RWPE2 (cell line): ENCODE measurements at places on chromosomes 12 and 14.

DNA sequence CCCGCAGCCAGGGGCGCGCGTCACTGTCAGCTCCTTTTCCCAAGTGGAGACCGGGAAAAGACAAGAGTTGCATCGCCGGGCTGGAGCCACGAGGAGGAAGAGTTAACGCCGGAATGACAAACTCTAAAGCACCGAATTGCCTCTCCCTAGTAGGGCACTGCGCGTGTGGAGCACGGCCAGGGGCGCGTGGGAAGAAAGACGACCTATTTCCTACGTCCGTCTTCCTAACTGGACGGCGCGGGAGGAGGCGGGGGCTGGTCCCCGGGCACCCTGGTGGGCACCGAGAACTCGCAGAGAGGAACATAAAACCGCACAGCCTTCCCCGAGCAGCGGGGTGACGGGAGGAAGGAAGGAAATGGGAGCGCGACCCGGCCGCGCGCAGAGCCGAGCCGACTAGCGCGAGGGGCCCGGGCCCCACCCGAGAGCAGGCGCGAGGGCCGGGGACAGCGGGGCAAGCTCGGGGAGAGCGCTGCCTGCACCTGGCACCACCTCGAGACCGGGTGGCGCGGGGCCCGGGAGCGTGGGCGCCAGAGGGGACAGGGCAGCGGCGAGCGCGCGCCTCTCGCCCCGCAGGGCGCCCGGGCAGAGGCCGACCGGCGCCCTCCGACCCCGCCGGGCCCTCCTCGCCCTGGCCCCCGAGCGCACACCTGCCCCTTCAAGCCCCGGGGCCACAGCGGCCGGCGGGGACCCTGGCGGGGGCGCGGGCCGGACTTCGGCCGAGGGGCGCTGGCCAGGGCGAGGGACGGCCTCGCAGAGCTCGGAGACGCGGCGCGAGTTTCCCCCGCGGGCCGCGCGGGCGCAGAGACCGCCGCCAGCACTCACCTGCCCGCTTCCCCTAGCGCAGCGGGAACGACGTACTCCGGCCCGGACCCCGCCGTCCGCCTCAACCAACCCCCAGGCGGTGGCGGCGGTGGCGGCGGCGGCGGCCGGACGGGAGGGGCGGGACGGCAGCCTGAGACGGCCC is at the start of gene SETD3:
TSS of gene SETD3 (minus strand) at position 954 of the 964 bp plus-strand sequence. CDS start 15,054 bp downstream, outside the sequence.
- DNase-seq, result peak; percentile 77

DNA sequence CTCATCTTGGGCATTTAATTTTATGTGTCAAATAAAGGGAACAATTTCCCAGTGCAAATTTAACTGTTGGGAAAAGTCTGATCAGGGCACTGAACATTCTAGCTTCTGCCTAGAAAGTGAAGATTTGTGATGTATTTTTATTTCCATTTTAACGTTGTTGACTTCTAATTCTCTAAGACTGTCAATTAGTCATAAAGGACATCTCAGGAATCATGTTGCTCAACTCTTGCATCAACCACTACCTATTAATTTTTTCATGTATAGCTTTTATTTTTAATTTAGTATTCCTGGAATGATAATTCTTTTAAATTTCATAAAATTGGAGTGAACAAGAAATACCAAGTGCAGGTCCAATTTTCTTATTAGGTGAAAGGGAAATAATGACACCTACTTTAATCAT is 87.9 kb upstream of the METAP2 start:
- no peak for DNase-seq

- DNase-seq, result no peak
Measured at GRCh38 chr12:95004610-95005009, 1.1 kb upstream of the NDUFA12 start.

DNA sequence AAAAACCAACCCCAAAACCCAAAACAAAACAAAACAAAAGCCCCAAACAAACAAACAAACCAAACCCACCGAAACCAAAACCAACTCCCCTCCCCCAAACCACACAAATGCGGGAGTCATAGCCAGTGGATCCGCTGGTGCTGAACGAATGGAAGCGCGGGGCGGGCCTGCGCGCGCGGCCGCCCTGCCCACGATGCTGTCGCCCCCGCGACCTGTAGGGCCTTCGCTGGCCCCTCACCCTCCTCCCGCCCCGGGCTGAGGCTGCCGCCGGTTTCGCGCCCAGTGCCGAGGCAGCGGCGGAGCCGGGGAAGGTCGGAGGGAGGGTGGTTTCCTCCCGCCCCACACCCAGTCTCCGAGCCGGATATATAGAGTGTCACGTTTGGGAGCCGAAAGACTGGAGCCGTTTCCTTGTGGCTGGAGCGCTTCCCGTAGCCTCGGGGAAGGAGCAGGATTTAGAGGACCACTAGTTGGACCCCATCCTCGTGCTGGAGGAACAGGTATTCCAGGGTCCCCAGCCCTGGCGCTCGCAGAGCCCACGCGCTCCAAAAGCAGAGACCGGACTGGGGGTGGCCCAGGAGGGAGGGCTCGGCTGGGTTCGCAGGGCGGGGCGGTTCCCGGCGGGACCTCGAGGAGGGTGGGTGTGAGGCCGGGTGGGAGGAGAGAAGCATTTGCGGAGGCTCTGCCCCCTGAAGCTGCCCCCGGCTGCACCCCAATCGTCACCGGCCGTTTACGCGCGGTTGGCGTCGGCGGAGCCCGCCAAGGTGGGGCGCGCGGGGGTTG is at the start of gene FAR2:
TSS of gene FAR2 (plus strand) at position 368 of the 780 bp plus-strand sequence. CDS start 121,172 bp downstream, outside the sequence.
- DNase-seq, result no peak

- DNase-seq, result no peak
Measured at GRCh38 chr12:71938728-71939385, at the start of gene TPH2. TPH2 (plus strand) TSS chr12:71938845; CDS start chr12:71938987, 142 bp downstream.

DNA sequence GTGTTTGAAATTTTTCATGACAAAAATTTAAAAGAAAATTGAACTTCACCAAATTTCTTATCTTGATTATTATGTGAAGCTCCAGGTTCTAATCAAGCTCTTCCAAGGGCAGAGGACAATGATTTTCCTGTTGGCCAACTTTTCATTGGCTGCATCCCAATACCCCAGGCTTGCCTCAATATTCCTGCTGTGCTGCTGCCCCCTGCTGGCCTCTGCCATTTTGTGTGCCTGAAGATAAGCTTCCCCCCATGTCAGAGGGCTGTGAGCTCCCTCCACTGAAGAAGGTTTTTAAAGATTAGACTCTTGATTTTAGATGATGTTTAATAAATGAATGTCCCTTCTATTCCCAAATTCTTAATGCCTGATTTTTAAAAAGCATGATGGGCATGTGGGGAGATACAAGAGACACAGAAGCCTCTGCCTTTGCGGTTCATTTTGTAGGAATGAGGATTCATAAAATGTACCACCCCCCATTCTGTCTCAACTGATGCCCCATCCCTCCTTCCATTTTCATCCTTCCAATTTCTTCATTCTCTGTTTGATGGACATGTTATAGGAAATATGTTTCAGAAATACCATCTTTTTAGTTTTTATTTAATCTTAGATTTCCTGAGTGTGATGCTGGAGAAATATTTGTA is 76.7 kb upstream of the RGS6 start:
- DNase-seq, result no peak

GRCh38 chr12:3202096-3202495 is 124.9 kb downstream of the TSPAN9 start:
- no peak for DNase-seq

DNA sequence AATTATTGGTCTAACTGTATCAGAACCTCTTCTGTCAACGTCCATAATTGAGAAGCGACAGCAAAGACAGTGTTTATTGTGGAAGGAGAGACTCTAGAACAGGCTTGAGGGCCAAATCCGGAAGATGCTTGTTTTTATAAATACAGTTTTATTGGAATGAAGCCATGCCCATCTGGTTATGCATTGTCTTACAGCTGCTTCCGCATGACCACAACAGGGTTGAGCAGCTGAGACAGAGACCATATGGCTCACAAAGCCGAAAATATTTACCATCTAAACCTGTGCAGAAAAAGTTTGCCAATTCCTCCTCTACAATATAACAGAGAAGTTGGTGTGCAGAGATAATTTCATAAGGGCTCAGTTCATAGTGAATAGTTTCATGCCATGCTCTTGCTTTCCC is 24.5 kb downstream of the PRKAB1 start:
- no peak for DNase-seq

DNA sequence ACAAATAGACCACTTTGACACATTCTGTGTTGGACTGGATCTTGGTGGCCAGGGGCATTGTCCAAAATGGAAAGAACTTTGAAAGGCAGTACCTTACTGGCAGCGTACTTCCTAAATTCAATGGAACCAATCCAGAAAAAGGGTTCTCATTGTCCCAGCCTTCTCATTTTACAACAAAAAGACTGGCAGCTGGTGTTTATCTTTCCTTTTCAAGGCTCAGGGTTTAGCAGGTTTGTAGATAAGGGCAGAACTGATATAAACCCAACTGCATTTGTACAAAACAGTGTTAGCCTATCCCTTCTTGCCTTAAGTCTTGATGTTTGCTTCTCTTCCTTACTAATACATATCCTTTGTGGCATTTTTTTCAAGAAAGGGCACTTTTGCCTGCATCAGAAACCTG is 7.7 kb downstream of the THAP2 start:
- no peak for DNase-seq

GRCh38 chr12:54373649-54374561 is 9.6 kb upstream of the GPR84 start:
- no peak for DNase-seq

DNA sequence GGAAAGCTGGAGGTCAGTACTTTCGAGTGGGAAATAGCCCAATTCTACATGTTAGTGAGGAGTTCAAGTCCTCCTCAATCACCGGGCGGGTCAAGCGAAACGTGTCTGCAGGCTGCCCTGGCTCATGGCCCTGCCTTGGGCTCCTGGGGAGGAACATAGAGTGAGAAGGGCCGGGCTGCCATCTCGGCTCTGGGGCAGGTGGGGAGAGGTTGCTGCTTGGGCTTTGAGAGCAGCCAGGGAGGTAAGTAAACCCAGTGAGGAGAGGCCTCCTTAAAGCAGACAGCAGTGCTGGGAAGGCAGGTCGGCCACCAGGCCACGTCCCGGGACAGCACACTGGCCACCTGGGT is 32.0 kb upstream of the UBC start:
- DNase-seq, result no peak

DNA sequence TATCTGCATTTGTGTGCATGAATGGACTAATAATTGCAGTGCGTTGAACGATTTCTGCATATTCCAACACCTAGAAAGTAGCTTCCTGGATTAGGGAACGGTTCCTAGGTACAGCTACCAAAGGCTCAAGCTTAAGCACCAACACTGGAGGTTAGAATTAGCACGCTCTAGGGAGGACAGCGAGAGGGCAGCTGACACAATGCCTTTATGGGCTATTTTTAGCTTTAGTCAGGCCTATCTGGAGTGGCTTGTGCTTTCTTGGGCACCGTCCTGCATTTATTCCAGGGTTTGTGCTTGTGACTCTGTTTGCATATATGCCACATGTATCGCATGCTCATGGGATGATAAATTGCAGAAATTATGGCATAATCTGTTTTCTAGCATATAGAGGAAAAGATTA is 13.7 kb downstream of the ETV6 start:
- no peak for DNase-seq

- no peak for DNase-seq
Measured at GRCh38 chr12:85688837-85689236, 147.4 kb downstream of the RASSF9 start.

GRCh38 chr14:58863661-58864345 is 226.0 kb downstream of the DACT1 start:
- no peak for DNase-seq

- no peak for DNase-seq
Measured at GRCh38 chr12:113464452-113464775, 7.3 kb downstream of the LHX5 start.

DNA sequence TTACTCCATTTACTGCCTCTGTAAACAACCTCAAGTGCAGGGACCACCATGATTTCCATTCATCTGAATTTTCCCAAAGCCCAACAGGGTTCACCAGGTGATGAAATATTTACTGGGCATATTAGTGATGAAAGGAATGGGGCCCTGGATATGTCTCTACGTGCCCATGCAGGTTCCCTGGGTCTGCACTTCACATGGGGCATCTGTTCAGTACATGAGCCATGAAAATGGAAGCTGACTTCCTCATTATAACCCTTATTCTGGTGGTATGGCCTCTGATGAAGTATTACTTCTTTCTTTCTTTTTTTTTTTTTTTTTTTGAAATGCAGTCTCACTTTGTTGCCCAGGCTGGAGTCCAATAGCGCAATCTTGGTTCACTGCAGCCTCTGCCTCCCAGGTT is 26.5 kb upstream of the CORO1C start:
- no peak for DNase-seq

DNA sequence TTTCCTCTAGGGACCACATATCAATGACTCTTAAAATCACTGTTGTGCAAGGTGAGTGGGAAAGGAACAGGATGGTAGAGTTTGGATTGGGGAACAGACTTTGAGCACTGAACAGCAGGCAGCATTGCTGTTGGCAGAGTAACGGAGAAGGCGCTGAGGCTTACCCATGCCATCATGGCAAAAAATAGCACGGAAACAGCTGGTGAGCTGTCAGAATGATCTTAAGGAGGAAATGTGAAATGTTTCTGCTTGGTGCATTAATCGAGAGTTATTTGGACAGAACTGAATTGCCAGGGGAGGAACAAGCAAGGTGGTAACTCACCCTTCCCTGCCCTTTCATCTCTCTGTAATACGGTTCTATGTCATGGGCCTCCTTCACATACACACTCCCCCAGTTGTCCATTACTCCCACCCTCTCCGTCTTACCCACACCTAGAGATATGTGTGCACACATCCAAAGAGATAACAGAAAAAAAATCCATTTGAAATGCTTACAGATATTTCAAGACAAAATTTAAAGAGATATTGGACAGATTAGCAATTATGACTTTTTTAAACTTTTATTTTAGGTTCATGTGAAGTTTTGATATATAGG is 572.5 kb downstream of the DIO2 start:
- no peak for DNase-seq

DNA sequence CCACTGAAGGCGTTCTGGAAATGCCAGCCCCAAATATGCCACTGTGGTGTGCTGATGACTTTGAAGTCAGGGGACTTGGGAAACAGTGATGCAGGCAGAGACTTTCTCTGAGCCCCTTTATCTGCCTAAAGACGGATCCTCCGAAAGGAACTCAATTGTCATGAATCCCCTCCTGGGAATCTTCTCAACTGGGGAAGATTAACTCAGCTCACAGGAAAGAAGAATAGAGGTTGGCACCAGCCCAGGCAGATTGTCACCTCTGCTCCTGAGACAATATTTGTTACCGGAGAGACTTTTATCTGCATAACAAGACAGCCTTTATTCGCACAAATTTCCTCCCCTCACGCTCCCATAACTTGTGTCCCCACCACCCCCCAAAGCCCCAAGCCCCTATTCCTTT is 414.4 kb downstream of the FUT8 start:
- DNase-seq, result no peak

GRCh38 chr14:89266754-89267153 is 150.3 kb downstream of the FOXN3 start:
- no peak for DNase-seq

DNA sequence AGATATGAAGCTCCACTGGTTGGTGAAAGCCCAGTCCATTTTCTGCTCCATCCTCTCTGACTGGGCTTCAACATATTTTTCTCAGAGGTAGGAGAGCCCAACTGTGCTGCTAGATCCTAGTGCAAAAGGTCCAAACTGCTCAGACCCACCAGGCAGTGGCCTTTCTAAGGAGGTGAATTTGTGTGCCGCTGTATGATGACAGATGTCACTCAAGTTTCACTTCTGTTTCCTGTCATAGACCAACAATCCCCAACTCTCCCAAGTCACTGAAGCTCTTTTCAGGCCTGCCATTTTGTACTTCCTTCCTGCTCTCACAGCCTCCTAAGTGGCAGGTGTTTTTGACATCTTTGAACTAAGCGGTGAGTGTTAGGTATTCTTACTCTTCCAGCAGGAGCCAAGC is 16.4 kb upstream of the RNASE4 start:
- no peak for DNase-seq
